ENCODE measurements at places on chromosomes 16 and 17. TPM values are rescaled to one million over a fixed set of nuclear protein-coding genes. Genes with fewer than 3 reads are reported as not detected.

KRT32 gene
- 0.23 TPM for polyA plus RNA-seq

AGRP gene
- polyA plus RNA-seq: not detected

TP53TG3C gene
- not detected for polyA plus RNA-seq

ASPA gene
- polyA plus RNA-seq: 0.09 TPM

SNTB2 gene
- 16.1 TPM for polyA plus RNA-seq

WDR90 gene
- 14.6 TPM for polyA plus RNA-seq

TBC1D3C gene
- polyA plus RNA-seq: not detected

AHSP gene
- not detected for polyA plus RNA-seq

KRTAP4-6 gene
- not detected for polyA plus RNA-seq

PRSS27 gene
- polyA plus RNA-seq: 0.33 TPM

DHRS7C gene
- polyA plus RNA-seq: not detected

DNA sequence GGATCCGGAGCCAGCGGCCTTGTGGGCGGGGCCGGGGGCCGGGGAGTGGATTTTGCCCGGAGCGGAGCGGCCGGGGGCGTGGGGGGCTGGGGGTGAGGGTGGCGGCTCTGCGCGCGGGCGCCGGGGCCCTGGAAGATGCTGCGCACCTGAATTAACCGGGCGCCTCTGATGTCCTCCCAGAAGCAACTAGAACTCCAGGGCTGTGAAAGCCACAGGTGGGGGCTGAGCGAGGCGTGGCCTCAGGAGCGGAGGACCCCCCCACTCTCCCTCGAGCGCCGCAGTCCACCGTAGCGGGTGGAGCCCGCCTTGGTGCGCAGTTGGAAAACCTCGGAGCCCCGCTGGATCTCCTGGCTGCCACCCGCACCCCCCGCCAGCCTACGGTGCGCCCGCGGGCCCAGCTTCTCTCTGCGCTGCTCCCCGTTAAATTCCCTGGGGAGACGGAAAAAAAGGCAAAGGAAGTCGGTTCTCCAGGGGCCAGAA is 549 bp downstream of the SLC26A11 start:
- no peak for DNase-seq

DNA sequence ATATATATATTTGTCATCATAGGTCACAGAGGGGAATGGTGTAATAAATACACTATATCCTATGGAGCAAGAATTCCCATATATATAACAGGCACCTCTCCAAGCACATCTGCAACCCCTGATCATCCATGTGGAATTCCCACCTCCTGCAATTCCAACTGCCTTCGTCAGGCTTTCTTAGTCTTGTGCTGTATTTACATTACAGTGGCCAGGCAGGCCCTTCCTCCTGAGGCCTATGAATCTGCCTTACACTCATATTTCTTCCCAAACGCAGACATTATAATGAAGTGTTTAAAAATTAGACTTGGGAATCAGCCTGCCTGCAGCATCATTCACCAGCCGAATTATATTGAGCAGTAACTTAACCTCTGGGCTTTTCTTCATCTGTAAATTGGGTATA is 19.3 kb upstream of the DNAH9 start:
- no peak for DNase-seq

DNA sequence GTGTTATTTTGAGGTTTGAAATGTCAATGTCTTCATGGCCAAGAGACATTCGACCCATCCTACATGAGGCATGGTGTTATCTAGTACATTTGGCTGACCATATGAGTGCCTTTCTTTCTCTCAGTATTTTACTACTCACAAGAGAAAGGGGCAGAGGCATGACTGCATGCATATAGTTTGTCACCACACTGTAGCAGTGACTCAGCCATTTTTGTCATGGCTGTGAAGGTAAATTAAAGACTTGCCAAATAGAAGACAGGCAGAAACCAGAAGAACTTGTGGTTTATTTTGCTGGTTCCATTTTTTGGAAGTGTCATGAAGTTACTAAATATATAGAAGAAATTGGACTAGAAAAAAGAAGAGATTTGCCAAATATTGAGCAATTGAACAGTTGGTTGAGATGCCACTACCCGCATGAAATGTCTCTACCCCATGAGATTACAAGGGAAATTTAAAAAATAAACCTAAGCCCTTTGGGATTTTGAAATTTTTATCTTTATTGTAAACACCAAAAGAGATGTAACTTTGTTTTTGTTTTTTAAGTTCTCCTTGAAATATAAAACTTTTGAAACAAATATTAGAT is 170.3 kb downstream of the CHD9 start:
- peak; percentile 39 for DNase-seq

GRCh38 chr16:66658143-66658859 is 38.2 kb downstream of the CMTM4 start:
- DNase-seq: no peak

DNA sequence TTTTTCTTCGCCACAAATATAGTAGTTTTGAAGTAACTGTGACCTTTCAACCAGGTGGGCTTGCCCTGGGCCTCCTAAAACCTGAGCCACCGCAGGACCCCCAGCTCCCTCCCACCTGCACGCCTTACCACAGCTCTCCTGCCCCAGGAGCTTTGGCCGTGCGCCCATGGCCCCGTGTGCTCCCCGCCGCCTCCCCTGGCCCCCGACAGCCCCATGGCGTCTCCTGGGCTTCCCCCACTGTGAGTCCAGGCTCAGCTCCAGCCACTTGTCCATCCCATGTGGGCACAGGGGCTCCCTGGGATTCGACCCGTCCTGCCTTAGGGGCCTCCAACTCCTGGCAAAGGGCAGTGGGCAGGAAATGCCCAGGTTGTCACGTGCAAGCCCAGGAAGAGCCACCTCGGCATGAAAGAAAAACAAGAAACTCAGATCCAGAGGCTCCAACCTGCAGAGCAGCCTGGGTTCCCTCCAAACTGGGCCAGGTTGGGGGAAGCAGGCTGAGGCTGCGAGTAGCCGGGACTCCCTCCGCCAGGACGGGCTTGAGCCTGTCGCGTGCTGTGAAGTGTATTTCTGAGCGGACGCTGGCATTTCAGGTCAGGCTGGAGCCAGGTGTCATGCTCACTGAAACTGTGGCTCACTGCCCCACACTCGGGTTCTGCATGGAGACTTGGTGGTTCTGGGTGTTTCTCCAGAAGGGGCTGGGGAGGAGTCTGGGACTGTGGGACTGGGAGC is 5.8 kb downstream of the LGALS3BP start:
- no peak for DNase-seq

- no peak for DNase-seq
These were observed 57.0 kb downstream of the FOXL1 start for GRCh38 chr16:86635176-86635876.

GRCh38 chr17:17987901-17988300 is 15.2 kb downstream of the DRC3 start:
- no peak for DNase-seq

DNA sequence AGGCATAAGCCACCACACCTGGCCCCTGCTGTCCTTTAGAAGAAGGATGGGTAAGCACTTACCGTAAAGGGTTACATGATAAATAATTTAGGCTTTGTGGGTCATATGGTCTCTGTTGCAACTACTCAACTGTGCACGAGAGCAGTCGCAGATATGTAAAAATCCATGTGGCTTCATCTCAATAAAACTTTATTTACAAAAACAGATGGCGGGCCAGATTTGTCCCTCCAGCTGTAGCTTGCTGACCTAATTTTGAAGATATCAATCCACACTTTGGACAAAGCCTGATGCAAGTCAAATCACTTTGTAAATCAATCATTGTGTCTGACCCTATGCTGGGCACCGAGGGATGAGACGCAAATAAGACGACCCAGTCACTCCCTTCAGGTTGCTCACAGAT is 12.1 kb downstream of the TEKT5 start:
- no peak for DNase-seq

- no peak for DNase-seq
These were observed 45.1 kb upstream of the ZNF750 start for GRCh38 chr17:82884970-82885353.

DNA sequence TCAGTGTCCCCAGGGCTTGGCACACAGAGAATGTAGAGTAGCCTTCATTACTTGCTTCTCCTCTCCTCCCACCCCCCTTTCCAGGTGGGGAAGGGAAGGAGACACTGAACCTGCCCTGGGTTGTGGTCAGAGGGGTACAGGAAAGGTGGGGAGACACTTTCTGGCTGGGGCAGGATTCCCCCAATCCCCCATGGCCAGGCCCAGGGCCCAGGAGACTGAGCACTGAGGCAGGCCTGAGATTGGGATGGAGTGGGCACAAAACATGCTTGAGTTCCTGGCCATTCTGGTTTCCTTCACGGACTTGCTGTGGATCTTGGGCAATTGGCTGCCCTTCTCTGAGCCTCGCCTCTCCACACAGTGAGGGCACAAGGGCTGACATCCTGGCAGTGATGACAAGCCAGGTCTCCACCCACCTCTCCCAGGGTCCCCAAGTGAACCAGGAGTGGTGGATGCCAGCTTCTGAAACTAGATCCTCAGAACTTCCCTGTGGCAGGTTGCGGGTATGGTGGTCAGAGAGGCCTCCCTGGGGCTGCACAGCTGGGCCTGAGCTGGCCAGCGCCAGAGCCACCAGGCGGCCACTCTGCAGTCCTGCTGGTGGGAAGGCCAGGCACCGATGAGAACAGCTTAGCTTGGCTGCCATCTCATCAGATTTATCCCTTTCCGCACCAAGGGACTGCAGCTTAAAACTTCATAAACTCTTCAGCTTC is 9.3 kb downstream of the ZNF629 start:
- DNase-seq: no peak

GRCh38 chr17:1164935-1165556 is 14.7 kb downstream of the ABR start:
- DNase-seq: no peak

DNA sequence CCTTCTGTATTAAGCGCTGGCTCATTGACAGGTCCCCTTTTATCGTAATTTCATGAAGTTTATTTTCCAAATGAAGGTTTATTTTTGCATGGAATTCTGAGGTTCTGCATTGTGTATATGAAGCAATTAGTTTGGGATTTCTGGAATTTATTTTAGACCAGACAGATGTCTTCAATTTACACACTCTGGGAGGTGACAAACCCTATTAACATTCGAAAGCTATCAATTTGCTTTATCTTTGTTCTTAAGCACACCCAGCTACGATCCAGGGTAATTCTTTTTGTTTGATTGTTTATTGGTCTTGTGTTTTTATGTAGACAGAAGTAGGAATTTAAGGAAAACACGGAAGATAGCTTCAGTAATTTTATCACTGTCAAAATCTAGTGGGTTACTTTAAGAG is 264.6 kb downstream of the HS3ST3A1 start:
- DNase-seq: no peak

DNA sequence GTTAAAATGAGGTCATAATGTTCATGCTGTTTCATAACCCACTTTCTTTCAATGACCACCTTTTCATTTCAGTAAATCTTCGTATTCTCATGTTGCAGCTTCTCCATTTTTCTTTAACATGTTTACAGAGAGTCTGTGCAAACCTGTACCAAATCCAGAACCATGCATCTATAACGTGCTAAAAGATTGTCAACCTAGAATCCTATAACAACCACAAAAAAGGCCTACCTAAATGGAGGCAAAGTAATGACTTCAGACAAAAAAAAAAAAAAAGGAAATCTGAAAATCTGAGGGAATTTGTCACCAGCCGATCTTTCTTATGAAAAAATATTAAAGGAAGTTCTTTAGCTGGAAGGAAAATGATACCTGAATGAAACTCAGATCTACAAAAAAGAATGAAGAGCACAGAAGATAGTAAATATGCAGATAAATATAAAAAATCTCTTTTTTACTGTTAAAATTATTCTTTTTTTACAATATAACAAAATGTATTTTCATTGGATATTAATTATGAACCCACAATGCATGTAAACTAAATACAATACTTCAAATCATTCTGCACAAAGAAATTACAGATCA is 1.4 kb upstream of the SLFN11 start:
- no peak for DNase-seq

DNA sequence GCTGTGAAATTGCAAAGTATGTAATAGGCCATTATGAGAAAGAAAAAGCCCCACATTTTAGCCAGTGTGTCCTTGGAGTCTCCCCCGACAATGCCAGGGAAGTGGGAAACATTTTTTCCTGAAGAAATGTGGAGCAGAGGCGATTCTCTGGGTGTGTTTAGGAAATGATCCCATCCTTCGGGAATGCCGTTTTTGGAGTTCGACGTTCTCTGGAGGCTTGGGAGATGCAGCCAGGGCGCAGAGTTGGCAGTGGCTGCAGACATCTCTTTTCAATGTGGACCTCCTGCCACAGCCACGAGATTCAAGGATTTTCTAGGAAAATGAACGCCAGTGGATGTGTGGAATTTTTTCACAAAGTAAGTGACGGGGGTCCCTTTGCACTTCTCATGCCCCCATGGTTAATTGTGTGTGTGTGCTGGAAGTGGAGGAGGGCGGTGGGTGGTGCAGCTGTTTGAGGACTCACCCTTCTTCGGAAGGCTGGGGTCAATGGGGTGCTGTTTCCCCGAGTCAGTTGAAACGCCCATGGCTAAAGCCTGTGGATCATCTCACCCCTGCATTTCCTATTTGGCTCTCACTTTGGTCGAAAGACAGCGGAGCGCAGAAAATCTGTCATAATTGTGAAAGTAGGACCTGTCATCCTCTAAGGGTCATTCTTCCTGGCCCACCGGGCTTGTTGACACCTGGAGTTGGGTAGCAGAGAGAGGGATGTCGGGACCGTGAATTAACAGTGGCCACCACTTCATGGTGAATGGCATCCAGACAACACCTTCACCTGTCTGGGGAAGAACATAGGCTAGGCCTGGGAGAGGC is 73.2 kb downstream of the CMIP start:
- DNase-seq: no peak

- DNase-seq: no peak
These were observed 12.4 kb downstream of the MLYCD start for GRCh38 chr16:83911290-83911689.

- DNase-seq: peak; percentile 8
These were observed 111.1 kb downstream of the AIPL1 start for GRCh38 chr17:6323626-6324356.
